ENCODE measurements at places on chromosomes 12 and 14.

GRCh38 chr12:113295886-113296556 is 38.9 kb downstream of the SLC8B1 start:
- H3K36me3 ChIP-seq: peaks cover 13% of the 10 kb centered on the region
- H3K4me1 ChIP-seq: peaks cover 26% of the 10 kb centered on the region
- H3K27ac ChIP-seq: no peak overlapping the region
- no peaks in the 10 kb centered on the region for H3K27me3 ChIP-seq

GRCh38 chr12:116939734-116940133 is 29.0 kb downstream of the FBXW8 start:
- H3K36me3 ChIP-seq: peaks cover 26% of the 10 kb centered on the region
- H3K4me1 ChIP-seq: peaks cover 4% of the 10 kb centered on the region
- H3K27me3 ChIP-seq: no peaks in the 10 kb centered on the region
- no peak for DNase-seq
- no peak overlapping the region for H3K4me3 ChIP-seq
- H3K27ac ChIP-seq: no peak overlapping the region

DNA sequence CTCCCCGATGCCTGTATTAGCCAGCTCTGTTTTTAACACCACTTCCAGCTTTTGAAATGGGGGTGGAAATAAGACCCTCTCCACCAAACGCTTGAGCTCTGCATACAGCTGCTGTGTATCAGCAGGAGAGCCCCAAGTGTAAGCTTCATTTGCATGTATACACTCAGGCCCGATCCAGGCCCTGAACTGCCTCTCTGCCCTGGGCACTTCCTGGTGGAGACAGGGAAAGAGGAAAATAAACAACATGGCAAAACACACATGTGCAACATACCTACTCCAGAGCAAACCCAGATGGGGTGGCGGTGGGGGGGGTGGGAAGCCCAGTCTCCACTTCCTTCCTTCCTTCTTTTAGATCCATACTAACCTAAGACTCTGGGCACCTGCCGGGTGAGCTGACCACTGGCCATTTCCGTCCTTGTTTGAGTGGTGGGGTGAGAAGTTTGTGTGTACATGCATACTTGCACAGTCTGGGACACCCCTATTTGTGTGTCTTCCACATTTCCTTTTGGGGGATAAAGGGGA is 55.3 kb downstream of the RBM19 start:
- H3K4me3 ChIP-seq: no peak overlapping the region
- peak; percentile 10 for DNase-seq
- no peaks in the 10 kb centered on the region for H3K27me3 ChIP-seq
- no peak overlapping the region for H3K27ac ChIP-seq
- no peaks in the 10 kb centered on the region for H3K4me1 ChIP-seq

DNA sequence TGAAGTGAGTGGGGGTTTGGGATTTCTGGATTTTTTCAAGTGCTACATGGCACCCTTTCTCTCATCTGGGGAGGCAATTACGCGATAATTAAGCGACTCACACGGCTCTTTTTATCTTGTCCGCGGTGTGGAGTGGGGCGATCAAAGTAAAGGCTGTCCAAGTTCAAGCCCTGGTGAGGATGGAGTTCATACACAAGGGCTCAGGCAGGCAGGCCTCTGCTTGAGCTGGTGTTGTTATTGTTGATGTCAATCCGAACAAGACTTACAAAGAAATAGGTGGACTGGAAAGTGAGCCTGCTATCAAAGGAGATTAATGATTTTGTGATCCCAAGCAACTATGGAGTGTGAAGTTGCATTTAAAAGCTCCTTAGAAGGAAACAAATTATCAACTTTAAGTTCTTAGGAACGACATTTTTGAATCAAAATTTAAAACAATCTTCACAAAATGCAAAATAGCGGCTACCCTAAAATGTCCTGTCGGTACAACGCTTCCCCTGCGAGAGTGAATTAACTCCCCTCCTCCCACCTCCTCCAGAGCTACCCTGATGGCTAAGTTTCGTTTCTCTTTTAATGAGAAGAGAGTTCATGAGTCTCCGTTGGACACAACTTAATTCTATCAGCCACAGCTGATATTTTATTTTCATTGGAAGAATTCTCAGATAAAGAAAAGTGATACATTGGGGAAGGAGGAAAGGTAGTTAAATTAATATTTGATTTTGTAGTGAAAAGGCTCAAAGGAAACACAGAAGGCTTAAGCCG is 5.9 kb downstream of the FOXA1 start:
- no peak for DNase-seq
- H3K27ac ChIP-seq: no peak overlapping the region
- H3K36me3 ChIP-seq: peaks cover 3% of the 10 kb centered on the region
- peaks cover 13% of the 10 kb centered on the region for H3K4me1 ChIP-seq
- H3K27me3 ChIP-seq: peaks cover 76% of the 10 kb centered on the region

DNA sequence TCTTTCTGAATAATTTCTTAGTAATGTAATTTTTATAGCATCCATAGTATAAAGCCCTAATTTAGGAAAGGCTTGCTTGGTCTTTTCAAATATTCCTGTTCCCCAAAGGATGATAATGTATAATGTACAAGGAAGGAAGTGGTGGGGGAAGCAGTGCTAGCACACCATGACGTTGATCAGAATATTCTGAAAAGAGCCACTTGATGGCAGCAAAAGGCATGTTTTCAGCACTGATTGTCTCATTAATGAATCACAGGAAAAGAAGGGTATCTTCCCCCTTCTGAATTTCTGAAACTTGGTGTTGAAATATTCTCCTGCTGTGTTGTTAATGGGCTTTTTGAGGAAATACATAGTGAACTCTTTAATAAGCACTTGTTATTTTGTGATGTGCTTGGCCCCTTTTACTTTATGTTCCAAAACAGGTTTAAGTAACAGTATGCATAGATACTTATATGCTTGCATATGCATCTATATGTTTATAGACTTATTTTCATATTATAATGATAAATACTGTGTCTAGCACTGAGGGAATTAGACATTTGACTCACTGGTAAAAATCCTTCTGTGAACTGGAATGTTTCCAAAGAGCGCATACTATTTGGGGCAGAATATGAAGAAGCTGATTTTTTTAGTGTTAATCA is 122.0 kb downstream of the TMEM117 start:
- no peak overlapping the region for H3K27ac ChIP-seq

DNA sequence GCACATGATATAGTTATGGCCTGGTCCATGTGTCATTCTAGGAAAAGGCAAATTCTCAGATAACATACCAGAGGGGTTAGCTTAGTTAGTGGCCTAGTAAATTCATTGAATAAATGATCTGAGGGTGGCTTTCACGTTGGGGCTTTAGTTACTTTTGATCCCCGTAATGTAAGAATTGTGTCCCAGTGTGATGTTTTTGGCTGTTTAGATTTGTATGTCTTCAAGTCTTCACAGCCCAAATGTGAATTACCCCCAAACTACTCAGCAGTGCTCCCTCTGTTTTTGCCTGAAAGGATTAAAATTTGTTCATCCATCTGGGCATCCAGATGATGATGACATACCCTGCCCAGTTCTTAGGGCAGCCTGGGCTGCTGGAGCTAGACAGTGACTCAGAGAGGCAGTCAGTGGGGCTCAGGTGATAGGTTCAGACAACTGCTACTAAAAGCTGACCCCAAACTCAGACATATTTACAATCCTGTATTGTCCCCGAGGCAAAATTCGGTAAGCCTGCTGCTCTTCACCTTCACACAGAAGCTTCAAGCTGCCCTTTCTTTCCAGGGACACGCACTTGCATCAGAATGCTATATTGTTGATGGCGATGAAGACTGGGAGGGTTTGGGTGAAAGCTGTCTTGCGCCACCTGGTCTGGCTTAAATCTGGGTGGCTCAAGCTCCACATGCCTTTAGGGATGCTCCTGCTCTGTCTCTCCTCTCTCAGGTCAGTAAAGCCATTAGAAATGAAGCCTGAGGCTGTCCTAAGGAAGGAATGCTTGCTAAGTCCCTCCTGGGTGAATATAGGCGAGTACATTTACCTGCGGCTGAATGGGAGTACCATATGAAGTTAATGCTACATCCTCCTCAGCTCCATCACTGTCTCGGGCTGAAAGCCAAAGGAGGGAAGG is 10.3 kb downstream of the GPRC5D start:
- no peaks in the 10 kb centered on the region for H3K36me3 ChIP-seq
- H3K4me3 ChIP-seq: no peak overlapping the region
- no peaks in the 10 kb centered on the region for H3K27me3 ChIP-seq
- H3K27ac ChIP-seq: no peak overlapping the region
- H3K4me1 ChIP-seq: no peaks in the 10 kb centered on the region
- no peak for DNase-seq

- H3K36me3 ChIP-seq: no peaks in the 10 kb centered on the region
- H3K27me3 ChIP-seq: peaks cover 16% of the 10 kb centered on the region
- peaks cover 2% of the 10 kb centered on the region for H3K4me1 ChIP-seq
These were observed 4.1 kb downstream of the CYP46A1 start for GRCh38 chr14:99688210-99688581.

DNA sequence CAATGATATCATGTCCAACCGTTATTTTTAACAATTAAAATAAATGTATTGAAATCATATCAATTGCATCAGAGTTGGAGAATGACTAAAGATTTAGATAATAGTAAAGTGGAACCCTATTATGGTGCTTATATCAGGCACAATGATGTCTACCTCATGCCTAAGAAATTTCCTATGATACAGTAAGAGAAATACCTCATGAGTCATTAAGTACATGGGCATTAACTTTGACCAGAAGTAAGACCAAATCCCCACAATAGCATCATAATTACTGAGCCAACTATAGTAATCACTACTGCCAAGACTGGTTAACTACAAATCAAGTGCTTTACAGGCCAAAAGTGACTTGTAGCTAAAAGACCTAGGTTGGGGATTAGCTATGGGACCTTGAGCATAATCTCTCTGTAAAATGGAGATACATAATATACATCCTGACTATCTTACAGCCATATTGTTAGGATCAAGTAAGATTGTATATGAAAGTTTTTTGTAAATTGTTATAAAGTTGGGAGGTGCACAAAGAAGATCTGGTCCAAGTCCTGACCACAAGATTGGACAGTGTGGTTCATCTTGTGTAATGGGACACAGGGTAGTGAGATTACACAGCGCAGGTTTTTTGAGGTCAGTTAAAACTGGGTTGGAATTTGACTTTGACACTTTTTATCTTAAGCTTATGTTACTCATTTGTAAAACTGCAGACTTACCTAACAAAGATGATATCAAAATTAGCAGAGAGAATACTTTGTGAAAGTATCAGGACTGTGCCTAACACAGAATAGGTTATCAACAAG is 60.5 kb downstream of the ERGIC2 start:
- peaks cover 12% of the 10 kb centered on the region for H3K4me1 ChIP-seq
- DNase-seq: no peak
- no peaks in the 10 kb centered on the region for H3K27me3 ChIP-seq
- H3K4me3 ChIP-seq: no peak overlapping the region

- no peak overlapping the region for H3K27ac ChIP-seq
- H3K4me1 ChIP-seq: no peaks in the 10 kb centered on the region
- H3K36me3 ChIP-seq: no peaks in the 10 kb centered on the region
These were observed 486.8 kb downstream of the KCNH5 start for GRCh38 chr14:62558451-62558850.

DNA sequence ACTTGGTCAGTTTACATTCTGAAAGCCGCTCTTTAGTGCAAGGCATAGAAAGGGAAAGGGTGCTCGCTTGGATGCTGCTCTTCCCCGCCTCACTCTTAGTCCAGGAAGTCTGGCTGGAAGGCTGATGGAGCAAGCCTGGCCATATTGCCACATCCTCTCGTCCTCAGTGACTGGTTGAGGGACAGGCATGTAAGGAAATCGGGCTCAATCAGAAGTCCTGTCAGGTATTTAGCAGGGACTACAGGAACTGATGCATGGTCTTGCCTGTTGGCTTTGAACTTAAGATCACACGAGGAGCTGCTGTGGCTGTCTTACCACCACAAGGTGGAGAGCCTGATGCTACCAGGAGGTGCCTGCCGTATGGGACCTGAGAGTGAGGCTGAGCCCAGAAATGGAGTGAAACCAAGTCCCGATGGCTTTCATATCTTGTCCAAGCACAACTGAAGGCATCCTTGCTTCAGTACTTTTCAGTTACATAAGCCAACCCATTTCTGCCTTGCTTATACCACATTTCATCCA is 10.7 kb upstream of the C12orf75 start:
- no peaks in the 10 kb centered on the region for H3K36me3 ChIP-seq
- no peak overlapping the region for H3K4me3 ChIP-seq
- H3K4me1 ChIP-seq: peaks cover 34% of the 10 kb centered on the region

DNA sequence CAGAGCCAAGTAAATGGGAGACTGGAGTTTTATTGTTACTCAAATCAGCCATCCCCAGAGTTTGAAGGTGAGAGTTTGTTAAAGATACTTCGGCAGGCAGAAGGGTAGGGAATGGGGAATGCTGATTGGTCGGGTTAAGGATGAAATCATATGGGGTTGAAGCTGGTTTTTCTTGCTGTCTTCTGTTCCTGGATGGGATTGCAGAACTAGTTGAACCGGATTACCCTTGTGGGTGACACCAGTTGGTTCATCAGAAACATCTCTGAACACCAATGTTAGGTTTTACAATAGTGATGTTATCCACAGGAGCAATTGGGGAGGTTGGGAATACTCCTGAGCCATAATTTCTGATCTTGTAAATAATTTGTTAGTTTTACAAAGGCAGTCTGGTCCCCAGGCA is 18.7 kb upstream of the SMCO2 start:
- H3K4me3 ChIP-seq: no peak overlapping the region
- peaks cover 17% of the 10 kb centered on the region for H3K4me1 ChIP-seq
- no peak overlapping the region for H3K27ac ChIP-seq
- no peaks in the 10 kb centered on the region for H3K36me3 ChIP-seq

DNA sequence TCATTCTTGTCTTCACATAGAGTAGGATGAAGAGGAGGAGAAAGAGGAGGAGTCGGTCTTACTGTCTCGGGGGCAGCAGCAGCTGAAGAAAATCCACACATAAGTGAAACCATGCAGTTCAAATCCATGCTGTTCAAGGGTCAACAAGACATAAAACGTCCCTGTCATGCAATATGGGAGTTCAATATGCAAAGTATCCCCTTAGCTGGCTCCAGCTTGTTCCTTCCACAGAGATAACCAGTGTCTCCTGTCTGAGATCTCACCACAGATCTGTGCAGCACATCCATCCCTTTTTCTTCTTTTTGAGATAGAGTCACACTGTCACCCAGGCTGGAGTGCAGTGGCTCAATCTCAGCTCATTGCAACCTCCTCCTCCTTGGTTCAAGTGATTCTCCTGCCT is 357.5 kb downstream of the GALC start:
- no peak overlapping the region for H3K27ac ChIP-seq
- no peak overlapping the region for H3K4me3 ChIP-seq
- H3K36me3 ChIP-seq: no peaks in the 10 kb centered on the region
- H3K27me3 ChIP-seq: no peaks in the 10 kb centered on the region
- DNase-seq: no peak

DNA sequence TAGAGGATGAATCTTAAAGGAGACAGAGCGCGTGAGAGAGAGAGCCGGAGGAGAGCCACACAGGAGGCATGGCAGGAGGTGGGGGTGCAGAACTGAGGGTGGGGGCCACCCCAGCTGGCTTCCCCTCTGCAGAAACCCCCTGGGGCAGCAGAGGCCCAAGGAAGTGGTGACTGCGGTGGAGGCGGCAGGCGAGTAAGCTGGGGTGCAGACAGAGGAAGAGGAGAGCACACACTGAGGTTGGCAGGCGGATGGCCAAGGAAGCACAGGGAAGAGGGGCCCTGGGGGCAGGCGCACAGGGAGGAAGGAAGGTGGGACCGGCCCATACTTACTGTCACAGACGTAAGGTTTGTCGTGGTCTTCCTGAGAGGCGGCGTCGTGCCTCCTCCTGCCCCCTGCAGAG is 179.8 kb downstream of the DPF3 start:
- DNase-seq: no peak
- H3K27ac ChIP-seq: no peak overlapping the region
- H3K4me1 ChIP-seq: peaks cover 22% of the 10 kb centered on the region
- no peak overlapping the region for H3K4me3 ChIP-seq
- H3K27me3 ChIP-seq: no peaks in the 10 kb centered on the region

Measured in chondrocyte (in vitro differentiated cells).